H7 (cell line): ENCODE measurements at places on chromosomes 11 and 22.

- peak; percentile 73 for DNase-seq
Observed at GRCh38 chr11:17354601-17354991, 3.0 kb downstream of the NCR3LG1 start.

- DNase-seq = no peak
Observed at GRCh38 chr11:123601136-123601535, 53.3 kb downstream of the SCN3B start.

GRCh38 chr11:115197031-115197430 is 307.2 kb downstream of the CADM1 start:
- no peak for DNase-seq

DNA sequence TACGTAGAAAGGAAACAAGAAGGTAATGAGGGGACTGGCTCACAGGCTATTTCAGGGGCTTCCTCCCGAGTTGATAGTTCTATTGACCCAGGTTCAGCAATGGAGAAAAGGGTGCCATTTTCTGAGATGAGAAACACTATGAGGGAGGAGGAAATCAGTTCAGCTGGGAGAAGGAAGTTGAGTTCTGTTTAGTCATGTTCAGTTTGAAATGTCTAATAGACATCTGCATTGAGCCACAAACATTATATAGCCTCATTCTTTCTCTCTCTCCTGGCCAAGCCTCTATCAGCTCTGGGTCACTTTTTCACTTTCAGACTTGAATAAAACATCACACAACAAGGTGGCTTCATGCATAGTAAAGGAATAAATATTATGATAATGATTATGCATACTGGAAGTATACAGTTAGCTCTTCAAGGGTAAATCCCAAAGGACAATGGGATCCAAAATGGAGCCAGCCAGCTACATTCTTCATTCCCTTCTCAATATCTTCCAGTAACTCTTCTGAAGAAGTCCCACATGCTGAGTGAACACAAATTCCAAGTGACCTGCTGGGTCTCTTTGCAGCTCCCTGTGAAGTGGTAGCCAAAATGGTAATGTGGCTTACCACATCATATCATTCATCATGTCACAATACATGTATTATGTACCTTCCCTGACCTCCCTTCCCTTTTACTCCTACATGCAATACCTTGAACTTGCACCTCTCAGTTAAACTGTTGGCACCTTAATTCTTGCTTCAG is 80.9 kb upstream of the CD44 start:
- DNase-seq = no peak
